ENCODE measurements at places on chromosomes 4 and X.
A peak's percentile ranks its signal among the peaks of the same experiment; 100 is the strongest.

GRCh38 chr4:103010804-103011203, 8.7 kb downstream of the SLC9B1 start:
- DNase-seq: no peak

DNA sequence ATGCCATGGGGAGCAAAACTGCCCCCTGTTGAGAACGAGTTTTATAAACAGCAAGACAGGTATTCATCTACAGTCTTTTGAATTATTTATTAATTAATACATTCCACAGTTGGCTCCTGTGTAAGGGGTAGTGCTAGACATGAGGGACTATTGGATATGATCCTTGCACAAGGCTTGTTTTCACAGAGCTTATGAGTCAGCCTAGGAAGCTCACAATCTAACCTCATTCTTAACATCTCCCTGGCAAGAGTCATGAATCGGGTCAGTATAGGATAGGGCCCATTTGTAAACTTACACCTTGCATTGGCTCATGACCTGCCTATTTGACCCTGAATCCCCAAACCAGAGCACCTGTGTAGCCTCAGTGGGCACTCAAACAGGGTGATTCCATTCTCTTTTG, 209.1 kb upstream of the HCCS start:
- no peak for DNase-seq

DNA sequence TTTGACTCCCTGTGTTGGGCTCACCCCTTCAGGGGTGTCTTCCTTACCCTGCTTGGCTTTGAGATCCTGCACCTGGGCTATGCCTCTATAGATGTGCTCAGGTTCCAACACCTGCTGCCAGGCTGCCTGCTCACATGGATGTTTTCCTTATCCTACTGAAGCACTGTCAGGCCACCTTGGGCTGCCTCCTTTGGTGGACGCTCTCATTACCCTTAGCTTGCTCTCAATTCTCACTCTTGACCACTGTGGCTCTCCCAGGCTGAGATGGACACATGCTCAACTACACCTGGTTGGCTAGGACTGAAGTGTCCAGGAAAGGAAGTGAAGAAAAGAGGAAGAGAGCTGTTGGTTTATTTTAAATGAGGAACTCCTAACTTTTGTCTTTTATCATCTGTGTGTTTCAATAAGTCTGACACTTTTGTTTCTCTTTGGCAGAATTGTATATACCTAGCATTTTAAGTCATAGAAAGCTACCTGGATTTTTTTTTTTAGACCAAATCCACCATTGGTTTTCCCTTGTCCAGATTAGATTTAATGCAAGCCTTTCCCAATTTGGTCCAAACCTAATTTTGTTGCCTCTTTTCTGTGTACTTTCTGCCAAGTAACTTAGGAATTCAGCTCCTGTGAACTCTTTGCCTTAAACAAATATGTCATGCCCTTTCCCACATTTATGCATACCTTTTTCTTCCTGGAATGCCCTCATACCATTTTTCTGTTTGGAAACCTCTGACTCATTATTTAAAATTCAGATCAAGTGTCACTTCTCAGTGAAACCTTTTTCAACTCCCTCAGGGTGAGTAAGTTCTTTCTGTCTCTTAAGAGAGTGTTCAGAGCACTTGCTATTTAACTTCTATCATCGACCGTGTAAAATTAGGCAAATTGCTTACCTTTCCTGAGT, 175.8 kb downstream of the GC start:
- DNase-seq: no peak

DNA sequence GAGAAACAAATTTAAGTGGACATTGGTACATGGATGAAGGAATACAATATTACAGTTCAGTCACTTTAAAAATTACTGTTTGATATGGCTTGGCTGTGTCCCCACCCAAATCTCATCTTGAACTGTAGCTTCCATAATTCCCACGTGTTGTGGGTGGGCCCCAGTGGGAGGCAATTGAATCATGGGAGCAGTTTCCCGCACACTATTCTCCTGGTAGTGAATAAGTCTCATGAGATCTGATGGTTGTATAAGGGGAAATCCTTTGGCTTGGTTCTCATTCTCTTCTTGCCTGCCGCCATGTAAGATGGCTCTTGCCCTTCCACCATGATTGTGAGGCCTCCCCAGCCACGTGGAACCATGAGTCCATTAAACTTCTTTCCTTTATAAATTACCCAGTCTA, 804.2 kb upstream of the FRG1 start:
- no peak for DNase-seq

GRCh38 chr4:170675568-170676262, 586.0 kb upstream of the AADAT start:
- no peak for DNase-seq

DNA sequence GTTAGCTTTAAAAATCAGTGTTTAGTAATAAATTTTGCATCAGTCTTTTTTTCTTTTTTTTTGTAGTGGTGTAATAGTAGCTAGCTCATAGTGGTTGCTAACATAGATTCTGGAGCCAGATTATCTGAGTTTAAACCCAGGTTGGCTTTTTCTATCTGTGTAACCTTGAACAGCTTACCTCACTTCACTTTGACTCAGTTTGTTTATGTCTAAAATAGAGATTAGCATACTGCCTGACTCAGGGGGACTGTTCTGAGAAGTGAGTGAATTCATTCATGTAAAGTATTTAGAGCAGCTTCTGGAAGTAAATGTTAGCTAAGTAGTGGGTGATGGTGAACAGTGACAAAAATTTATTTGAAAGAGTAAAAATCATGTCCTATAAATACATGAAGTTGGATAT, 32.9 kb downstream of the CPEB2 start:
- no peak for DNase-seq

DNA sequence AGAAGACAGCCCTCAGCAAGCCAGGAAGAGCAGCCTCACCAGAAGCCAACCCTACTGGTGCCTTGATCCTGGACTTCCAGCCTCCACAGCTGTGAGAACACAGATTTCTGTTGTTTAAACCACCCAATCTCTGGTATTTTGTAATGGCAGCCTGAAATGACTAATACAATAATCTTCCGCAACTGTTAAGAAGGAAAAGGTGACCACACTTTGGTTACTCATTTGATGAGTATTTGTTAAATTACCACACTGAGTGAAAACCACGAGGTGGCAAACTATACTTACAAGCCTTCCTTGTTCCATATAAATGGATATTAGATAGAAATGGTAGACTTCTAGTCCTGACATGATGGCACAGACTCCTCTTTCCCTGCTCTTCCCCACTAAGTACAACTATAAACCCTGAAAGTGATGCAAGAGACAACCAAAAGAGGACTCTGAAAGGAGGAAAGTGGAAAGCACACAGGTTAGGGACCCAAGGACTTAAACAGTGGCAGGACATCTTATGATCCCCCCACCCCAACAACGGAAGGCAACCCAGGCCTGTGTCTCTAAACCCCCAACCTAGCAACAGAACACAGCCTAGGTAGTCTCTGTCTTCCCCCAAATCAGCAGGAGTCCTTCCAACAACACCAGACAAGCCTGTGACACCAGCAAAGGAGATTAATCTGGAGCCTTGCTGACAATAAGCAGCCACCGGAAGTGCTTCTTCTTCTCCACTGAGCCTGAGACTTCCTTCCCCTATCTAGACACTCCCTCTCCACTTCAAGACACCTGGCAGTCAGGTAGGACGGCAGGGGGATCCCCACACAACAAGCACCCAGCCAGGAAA, 12.3 kb downstream of the ZNF182 start:
- DNase-seq: no peak

- DNase-seq: no peak
These were observed 17.8 kb upstream of the HUWE1 start for GRCh38 chrX:53704294-53704693.

DNA sequence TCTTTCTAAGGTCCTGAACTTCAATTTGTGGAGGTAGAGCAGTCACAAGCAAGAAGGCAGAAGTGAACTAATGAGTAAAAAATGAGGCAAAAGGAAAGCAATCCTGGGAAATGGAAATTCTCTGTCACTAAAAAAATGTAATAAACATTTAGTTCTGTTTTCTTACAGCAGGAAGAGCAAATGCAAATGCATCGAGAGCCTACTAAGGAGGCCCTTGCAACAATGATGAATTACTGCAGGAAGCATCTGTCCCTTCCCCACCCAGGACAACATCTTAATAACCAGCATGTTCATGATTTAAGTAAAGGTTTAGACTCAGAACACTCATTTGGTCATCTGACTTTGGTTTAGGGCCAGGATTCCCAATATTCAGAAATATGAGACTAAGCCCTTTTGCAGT, 341.4 kb upstream of the NOCT start:
- DNase-seq: no peak

GRCh38 chr4:170015285-170015684, 10.9 kb downstream of the MFAP3L start:
- peak; percentile 50 for DNase-seq

- no peak for DNase-seq
These were observed 132.3 kb upstream of the PJA1 start for GRCh38 chrX:69297506-69297905.

GRCh38 chr4:52917817-52918216, 55.7 kb downstream of the RASL11B start:
- DNase-seq: no peak

DNA sequence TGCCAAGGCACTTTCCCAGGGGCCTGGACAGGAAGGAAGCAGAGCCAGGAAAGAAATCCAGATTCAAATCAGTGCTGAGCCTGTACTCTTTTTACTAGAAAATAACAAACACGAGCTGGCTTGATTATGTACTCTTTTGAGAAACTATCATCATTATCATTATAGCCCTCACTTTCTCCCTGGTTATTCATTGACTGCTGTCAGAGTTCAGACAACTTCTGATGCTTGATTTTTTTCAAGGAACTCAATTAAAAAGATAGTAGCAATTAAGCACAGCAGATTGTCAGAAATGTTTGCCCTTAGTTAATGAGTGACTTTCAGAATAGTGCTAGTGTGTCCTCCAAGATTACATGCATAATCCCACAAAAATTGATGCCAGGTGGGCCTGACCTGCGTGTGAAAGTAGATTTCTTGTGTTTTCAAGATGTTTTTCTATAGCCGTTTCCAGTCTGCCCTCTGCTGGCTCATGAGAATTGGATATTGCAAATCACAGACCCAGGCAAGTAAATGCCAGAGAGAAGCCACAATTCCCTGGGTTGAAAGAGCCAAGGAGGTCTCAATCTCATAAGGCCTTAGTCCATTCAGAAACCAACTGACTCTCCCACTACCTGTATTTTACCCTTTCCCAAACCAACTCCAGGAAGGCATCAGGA, 14.3 kb upstream of the PNPLA4 start:
- DNase-seq: no peak

DNA sequence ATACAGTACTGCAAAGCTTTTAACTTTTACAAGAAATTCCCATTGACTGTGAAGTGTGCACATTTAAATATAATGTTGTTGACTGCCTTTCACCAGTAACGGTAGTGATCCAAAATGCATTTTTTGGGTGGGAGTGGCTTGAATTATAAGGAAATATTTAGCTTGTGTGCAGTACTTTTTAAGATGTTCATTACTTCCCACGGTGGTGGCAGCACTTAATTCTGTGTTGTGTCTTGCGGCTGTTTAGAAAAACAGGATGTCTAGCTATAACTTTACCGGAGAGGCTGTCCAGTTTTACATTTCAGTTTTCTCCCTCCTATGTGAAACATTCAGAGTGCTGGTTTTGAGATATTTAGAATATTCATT, 1.7 kb downstream of the TMEM131L start:
- no peak for DNase-seq

DNA sequence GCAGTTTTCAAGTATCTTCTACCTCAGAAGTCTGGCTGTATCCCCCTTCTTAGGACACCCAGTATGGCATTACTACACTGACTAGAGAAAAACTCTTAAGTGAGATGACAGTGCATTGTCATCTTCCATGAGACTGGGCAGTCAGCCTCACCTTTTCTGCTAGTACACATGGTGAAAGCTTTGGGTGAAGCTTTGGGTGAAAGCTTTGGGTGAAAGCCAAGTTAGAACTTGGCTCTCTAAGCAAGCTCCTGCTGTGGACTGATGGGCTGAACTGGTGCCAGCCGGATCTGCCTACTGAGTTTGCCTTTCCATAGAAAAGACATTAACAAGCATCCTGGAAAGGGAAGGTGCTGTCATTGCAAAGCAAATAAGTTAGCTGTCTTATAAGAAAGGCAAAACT, 8.8 kb downstream of the EPHA5 start:
- peak; percentile 42 for DNase-seq

DNA sequence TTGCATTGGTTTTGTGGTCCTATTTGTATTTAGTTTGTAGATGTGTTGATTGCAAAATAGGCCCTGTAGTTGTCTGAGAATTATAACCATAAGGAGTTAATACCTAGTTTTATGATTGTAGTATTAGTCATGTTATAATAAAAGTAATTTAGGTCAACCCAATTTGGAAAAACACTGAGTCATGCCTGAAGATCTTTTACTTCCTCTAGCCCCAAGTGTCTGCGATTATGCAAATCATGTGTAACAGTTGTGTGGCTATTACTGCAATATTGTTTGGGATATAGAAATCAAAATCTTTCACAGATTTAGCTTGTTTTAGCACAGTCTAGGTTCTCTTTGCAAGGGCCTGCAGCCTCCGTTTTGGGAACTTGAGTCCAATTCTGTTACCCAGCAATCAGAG, 12.6 kb downstream of the SRD5A3 start:
- no peak for DNase-seq

GRCh38 chr4:78560296-78560963, 8.9 kb downstream of the ANXA3 start:
- DNase-seq: no peak

- DNase-seq: no peak
These were observed 44.2 kb downstream of the JADE1 start for GRCh38 chr4:128853741-128854140.

DNA sequence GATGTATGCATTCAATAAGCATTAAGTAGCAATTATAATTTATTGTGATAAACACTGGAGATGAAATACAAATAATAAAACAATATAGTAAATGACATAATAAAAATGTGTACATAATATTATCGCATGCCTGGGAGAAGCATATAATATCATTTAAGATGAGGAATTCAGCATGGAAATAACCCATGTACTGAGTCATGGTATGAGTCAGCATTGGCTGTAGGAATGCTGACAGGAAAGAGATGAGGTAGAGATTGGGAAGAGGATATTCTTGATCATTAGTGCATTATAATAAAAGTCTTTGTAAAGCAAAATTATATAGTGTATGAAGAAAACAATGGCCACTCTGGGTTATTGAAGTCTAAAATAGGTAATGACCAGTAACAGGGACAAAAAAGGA, 82.8 kb downstream of the MAGEB10 start:
- DNase-seq: no peak

- peak; percentile 53 for DNase-seq
These were observed 685 bp upstream of the NDNF start for GRCh38 chr4:121073004-121073435.

- no peak for DNase-seq
These were observed 114.2 kb upstream of the TENT5D start for GRCh38 chrX:80306007-80306406.

DNA sequence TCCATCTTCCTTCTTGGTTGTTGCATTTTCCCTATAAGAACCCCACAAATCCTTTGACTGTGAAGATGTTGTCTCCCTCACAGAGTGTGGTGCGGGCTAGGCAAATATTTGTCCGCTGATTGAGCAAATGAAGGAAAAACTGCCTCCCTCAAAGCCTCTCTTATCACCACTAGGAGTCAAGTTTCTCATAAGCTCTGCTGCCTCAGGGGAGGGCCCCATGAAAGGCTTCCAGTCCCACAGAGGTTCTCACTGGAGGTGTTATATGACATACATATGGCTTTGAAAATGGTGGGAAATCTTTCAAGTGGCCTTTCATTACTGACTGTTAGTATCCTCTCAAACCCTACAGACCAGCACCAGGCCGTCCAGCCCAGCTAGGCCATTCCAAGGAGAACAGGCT, 9.3 kb downstream of the VGLL1 start:
- DNase-seq: no peak

- no peak for DNase-seq
These were observed 55.1 kb downstream of the RAB40A start for GRCh38 chrX:103464072-103464773.

GRCh38 chr4:915595-915994, 16.5 kb downstream of the GAK start:
- DNase-seq: no peak
